Stimulated activated CD8-positive, alpha-beta memory T cell treated with anti-CD3 and anti-CD28 coated beads, Interleukin-15, amount 100 ng/mL, for 24 hours (primary cell): ENCODE measurements at places on chromosomes 4 and X.

- DNase-seq = no peak
Measured at GRCh38 chr4:825063-825970, 612 bp downstream of the CPLX1 start.

DNA sequence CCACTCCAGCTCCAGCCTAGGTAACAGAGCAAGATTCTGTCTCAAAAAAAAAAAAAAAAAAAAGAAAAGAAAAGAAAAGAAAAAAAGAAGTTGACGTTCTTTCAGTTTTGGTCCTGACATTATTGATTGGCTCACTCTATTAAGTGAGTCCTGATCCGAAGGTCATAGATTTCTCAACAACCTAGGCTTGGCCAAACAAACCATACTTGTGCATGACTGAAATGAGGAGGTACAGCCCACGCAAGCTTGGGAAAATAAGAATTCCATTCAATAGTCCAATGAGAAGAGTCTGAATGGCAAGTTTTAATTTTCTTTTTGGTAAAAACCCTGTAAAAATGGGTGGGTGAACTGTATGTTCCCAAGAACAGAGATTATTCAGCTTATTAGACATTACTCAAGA is 3.2 kb upstream of the ETNPPL start:
- DNase-seq = no peak

DNA sequence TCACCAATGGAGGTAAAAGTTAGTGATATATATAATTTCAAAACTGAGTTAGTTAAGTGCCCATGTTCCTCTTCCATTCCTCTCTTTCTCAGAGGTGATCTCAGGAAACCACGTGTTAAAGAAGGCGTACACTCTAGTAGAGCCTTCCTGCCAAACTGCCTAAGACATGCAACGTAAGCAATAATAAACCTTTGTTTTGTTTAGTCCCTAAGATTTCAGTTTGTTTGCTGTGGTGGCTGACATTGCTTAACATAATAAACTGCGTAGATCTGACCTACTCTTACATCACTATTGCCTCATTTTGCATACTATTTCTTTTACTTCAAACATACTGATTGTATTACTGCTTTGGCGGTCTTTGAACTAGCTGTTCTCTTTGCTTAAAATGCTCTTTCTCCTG is 99.2 kb downstream of the JADE1 start:
- DNase-seq = no peak

DNA sequence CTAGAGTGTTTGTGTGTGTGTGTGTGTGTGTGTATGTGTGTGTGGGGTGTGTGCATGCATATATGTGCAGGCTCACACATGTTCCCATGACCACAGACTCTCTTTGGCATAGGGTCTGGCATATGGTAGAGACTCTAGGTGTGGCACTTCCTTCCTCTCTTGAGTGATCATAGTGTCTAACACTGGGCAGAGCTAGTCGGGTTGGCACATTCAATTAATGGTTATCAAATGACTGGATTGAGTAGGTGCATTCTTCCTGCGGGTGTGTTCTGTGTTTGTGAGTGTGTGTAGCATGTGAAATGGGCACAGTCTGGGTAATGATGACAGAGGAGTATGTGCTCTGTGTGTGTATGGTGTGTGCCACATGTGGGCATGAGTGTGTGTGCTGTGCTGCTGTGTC is 106.5 kb downstream of the EFNB1 start:
- DNase-seq = no peak

DNA sequence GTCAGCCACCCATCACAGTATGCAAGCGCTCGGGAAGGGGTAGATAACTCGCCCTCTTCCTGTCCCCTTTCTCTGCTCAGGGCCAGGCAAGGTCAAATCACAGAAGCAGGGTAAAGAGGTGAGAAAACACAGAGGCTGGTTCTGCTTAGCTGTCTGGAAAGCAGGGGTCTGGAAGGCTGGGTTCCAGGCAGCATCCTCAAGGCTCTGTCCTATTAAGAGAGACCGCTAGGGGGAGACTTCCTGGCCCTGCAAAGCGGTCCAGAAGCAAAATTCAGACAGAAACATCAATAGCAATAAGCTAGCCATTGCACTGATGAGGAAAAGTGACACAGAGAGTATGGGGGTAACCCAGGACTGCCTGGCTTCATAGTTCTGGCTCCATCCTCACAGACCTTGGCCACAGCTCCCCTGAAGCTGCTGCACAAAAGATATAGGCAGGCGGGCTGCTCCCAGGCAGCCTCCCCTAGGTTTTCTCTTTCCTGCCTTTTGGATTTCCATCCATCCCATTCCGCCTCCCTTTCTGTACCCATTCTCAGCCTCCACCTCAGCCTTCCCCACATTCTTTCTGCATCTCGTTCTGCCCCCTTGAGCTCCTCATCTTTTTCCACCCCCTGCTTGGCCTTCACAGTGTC is 308.5 kb downstream of the EVC2 start:
- DNase-seq = no peak

DNA sequence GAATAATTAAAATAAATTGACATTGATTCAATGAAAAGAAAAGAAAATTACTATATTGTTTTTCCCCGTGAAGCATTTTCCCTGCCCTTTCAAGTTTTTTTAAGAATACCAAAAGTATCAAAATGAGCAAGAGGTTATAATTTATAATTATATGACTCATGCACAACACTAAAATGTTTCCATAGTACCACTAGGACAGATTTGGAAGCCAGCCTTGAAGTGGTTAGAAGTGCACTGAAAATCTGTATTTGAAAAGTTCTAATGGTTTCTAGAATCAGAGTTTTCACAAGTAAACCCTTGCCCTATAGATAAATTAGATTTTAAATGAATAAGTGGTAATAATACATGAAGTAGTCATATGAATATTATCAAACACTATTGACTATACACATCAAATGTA is 140.9 kb downstream of the HNRNPD start:
- DNase-seq = no peak

GRCh38 chr4:174396599-174397110 is 112.9 kb downstream of the CEP44 start:
- DNase-seq = no peak

GRCh38 chrX:115949900-115950822 is 220.4 kb upstream of the AGTR2 start:
- no peak for DNase-seq

GRCh38 chr4:44326741-44327140 is 121.9 kb downstream of the KCTD8 start:
- no peak for DNase-seq

DNA sequence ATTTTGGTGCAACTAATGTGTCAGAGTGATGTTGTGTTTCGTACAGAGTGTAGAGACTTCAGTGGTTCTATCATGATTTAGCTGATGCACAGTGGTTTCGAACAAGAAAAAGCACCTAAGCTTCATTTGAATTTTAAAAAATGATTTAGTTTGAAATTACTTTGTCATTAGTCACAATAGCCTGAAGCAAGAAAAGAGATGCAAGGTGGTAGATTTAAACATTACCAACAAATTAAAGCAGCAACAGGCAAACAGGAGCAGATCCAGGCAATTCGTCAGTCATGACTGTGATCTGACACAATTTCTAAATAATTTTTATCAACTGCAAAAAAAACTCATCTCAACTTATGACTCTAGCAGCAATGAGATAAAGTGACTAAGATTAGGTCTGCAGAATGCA is 24.6 kb upstream of the COX7B2 start:
- DNase-seq = no peak

DNA sequence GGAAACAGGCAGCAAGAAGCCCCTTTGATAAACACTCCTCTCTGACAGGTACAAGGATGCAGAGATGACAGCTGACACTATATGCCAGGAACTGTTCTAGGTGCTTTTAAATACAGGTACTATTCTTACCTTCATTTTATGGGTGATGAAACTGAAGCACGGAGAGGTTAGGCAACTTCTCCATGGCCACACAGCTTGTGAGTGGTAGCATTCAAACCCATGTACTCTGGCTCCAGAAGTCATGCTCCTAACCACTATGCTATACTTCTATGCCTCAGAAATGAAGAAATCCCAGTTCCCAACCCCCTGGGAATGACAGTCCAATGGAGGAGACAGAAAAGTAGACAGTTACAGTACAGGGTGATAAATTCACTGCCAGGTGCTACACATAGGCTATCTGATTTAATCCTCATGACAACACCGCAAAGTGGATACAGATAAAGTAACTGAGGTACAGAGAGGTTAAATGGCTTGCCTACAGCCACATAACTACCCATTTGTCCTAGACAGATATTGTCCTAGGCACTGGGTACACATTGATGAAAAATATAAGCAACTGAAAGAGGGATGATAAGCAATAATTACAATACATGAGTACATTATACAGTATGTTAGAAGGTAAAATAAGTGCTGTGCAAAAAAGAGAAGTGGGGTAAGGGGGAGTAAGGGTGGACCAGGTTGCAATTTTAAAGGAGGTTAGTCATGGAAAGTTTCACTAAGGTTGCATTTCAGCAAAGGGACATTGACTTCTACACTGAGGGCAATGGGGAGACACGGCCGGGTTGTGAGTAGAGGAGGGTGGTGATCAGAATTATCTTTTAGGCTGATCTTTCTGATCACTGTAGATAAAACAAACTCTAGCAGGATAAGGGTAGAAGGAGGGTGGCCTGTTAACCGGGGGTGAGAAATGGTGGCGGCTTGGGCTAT is 1.6 kb upstream of the F8 start:
- DNase-seq = no peak

DNA sequence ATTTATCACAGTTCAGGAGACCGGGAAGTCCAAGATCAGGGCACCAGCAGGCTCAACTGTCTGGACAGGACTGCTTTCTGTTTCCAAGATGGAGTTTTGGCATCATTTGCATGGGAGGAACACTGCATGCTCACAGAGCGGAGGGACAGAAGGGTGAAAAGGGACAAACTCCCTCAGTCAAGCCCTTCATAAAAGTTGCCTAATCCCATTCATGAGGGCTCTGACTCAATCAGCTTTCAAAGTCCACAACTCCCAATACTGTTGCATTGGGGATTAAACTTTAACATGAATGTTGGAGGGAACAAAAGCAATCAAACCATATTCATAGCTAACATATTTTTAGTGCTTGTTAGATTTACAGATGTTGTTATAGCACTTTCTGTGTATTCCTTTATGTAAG is 158.9 kb upstream of the MAD2L1 start:
- no peak for DNase-seq

DNA sequence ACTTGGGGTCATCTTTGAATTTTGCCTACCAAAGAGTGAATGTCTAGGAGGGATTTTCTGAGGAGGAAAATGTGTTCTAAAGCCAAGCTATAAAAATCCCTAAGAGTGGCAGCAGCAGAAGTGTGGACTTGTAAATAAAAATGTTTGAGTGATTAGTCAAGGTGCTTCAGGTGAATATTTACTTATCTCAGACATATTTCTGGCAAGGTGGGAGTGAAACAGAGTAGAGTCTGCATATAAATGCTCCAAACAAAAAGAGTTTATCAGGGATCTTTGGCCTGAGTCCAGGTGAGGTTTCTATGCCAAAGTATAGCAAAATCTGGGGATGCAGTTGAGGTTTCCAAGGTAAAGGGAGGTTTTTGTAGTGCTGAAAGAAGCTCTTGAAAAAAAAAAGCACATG is 19.7 kb downstream of the CYSLTR1 start:
- no peak for DNase-seq

GRCh38 chr4:111813555-111814140 is 331.6 kb upstream of the FAM241A start:
- DNase-seq = no peak

DNA sequence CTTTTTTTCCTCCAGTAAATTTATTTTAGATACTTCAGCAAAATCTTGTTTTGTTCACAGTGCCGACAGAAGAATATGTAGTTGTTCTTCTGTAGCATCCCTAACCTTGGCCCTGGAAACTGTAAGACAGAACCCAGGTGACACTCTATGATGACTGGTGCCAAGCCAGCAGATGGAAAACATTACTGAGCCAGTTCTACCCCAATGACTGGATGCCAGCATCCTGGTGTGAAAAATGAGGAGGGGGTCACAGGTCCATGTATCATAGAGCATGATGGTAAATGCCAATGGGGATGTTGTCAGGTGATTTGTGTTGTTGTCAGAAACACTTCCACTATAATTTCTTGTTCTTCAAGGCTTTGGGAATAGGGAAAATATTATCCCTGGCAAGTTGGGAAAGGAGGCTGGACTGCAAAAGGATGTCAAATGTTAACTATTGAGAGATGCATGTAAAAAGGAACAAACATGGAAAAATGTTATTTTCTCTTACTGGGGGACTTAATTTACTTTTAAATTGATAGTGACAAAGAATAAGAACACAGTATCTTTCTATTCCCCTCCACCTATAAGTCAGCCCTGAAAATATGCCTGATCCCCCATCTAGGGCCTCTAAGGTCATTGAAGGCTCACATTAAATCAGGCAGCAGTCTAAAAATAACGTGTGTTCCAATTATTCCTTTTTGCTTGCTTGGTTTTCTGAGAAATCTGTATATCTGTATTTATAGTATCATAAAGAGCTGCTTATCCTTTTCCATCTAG is 159.8 kb downstream of the RASL11B start:
- DNase-seq = no peak

DNA sequence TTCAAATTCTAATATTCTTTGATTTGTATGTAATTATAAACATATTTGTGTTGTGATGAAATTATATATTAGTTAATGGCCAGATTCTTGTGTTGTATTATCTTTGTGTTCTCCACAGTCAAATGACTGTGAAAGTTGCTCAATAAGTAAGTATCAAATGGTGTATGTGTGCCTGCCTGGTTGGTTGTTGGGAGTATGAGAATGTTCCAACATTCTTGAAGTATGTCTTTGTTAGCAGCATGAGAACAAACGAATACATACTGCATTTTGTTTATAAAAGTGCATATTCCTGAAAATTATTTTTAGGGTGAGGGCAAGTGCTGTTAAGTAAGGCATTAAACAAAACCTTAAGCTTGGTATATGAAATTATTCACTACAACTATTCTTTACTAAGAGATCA is 16.2 kb downstream of the ARHGEF38 start:
- DNase-seq = no peak

GRCh38 chrX:20530406-20530921 is 263.8 kb upstream of the RPS6KA3 start:
- peak; percentile 21 for DNase-seq

DNA sequence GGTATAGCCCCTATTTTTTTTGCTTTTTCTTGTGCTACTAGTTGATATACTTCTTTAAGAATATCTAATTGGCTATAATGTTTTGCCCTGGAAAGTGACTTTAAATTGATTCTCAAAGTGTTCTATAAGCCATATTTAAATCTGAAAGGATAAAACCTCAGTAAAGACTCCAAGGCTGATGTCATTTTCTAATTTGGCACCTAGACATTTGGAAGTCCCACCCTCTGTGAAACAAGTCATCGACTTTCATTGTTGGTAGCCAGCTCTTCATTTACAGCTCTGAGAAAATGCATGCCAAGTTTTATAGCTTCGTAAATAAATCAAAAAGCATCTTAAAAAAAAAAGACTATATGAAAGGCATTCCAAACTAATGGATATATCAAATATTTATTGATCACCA is 18.0 kb upstream of the STAG2 start:
- no peak for DNase-seq

- DNase-seq = no peak
Measured at GRCh38 chr4:1030031-1030430, 18.6 kb downstream of the FGFRL1 start.
